ENCODE measurements at places on chromosomes 5 and 9.

DNA sequence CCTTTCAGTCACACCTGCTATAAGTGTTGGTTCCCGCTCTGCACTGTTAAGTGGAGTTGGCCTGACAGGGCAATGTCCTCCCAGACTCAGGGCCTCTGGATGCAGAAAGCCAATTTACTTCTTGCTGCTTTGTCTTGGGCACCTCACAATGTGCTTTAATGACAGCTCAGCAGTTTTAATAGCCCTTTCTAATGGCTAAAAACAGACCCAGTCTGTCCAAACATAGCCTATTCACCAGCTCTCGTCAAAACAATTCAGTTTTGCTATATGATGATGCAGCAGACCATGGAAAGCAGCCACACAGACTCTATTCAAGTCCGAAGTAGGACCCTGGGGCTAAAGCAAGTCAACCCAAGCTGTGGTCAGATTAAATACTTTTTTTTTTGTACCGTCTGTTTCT, 529.1 kb upstream of the SEMA6A start:
- no peak for DNase-seq

- DNase-seq: no peak
Measured at GRCh38 chr5:137190441-137190840, 308.7 kb downstream of the SPOCK1 start.

DNA sequence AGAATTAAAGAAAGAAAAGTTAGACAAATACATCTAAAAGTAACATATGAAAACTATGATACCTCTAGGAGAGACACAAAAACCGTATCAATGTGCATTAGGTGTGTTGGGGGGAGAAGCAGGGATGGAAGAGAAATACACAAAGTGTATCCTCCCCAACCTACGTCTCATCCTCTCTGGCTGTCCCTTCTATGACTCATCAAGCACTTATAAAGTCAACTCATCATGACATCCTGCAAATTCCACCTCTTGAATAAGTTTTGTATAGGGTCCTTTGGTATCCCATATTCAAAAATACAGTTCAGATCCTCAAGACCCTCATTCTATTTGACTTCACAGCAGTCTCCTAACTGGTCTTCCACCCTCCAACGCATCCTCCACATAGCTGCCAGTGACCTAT, 917.6 kb upstream of the DMAC1 start:
- no peak for DNase-seq

DNA sequence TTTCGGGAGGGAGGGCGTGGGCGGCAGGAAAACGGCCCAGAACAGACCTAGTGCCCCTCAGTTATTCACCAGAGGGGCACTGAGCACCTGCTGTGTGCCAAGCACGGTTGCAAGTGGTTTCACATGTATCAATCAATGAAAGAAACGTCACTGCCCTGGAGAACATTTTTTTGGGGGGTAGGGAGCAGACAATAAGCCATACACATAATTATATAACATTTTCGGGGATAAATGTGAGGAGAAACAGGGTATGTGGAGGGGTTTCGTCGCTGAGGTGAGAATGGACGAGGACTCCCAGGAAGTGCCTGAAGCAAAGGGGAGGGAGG, 444 bp upstream of the ZNF354A start:
- DNase-seq: no peak

- DNase-seq: no peak
Measured at GRCh38 chr9:36053971-36054370, 17.3 kb downstream of the RECK start.

DNA sequence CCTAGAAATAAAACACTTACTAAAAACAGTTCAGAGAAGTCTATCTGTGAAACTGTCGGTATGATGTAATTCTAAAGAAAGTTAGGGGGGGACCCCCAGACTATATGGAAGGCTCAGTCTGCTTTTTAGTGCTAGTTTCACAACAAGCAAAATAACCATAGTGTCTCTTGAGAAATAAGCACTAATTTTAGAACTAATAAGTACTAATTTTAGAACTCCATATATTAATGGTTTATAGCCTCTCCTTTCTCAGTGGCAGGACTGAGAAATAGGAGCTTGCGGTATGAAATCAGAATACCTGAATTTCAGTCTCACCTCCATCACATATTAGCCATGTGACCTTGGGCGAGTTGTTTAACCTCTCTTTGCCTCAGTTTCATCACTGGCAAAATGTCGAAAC, 1.4 kb upstream of the PHF24 start:
- no peak for DNase-seq

- no peak for DNase-seq
Measured at GRCh38 chr9:113341712-113342410, 1.8 kb upstream of the WDR31 start.

GRCh38 chr5:72352616-72353015, 32.4 kb downstream of the PTCD2 start:
- no peak for DNase-seq

GRCh38 chr5:1805736-1806135, 4.5 kb downstream of the NDUFS6 start:
- DNase-seq: no peak

- no peak for DNase-seq
Measured at GRCh38 chr5:179331591-179332375, 13.5 kb downstream of the ADAMTS2 start.

All from stimulated activated CD4-positive, alpha-beta T cell treated with anti-CD3 and anti-CD28 coated beads, TNF-alpha, amount 100 ng/mL, for 1 hour (primary cell).